ENCODE measurements at places on chromosomes 7 and 10.
A peak's percentile ranks its signal among the peaks of the same experiment; 100 is the strongest.

DNA sequence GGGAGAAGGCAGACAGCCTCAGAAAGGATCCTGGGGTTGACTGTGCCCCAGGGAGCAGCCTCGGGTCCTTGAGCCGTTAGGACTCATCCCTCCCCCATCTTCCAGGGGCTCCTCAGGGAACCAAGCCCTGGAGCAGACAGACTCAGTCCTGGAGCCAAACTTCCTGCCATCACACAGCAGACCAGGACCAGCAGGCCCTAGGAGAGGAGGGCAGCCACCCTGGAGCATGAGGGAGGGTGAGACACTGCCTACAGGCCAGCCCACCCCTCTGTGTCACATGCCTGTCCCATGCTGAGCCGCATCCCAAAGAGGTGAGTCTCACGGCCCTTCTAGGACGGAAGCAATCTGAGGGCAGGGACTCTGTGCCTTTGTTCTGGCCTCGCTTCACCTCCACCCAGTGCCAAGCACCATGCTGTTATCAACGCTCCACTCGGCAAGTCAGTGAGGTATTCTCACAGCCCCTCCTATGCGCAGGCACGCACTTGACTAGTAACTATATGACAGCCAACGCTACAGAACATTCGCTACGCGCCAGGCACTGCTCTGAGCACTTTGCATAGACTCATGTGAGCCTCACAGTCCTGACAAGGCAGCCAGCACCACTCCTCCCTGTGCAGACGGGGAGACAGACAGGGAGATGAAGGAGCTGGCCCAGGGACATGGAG, 19.1 kb downstream of the MAD1L1 start:
- DNase-seq = no peak

DNA sequence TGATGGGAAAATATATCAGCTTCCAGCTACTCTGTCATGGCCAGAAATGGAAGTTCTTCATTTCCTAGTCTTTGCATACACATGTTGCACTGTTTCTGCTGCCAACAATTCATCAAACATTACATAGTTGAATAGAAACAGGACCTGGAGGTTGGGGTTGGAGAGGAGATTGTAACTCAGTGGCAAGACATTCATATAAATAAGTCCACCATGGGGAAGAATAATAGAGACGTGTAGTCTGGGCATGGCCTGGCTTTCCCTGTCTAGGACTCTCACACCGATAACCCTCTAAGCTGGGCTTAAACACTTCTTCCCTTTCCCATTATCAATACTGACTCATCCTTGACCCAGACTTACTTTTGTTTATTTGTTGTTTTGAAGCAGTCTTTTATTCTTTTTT, 155.7 kb downstream of the PLPP4 start:
- no peak for DNase-seq

DNA sequence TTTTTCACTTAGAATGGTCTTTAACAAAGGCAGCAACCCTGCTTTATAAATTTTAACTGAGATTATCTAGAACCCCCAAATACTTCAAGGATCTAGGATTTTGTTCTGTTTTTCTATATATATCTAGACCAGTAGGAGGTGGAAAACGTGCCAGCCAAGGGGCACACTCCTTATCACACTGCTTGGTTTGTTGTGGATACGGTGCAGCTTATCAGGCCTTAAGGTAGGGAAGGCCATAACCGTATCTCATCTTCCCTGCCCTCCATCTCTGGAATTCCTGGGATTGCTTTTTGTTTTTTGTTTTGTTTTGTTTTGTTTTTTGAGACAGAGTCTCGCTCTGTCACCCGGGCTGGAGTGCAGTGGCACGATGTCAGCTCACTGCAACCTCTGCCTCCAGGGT, 75.4 kb downstream of the MPLKIP start:
- no peak for DNase-seq

DNA sequence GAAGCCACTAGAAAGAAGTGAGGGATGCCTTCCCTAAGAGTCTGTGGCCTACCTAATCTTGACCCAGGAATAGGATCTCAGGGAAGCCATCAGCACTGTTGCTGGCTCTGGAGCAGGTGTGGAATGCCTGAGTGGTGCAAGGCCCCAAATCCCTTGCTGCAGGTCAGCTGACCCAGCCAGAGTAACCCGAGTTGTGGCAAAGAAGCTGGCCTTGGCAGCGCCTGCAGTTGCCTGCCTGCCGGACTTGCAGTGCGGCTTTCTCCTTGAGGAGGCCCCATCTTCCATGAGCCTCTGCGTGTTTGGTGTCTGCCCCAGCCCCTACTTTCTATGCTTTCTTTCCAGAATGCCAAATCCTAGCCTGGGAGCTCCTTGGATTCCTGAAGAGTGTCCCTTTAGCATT, 5.8 kb downstream of the KIAA1217 start:
- no peak for DNase-seq

DNA sequence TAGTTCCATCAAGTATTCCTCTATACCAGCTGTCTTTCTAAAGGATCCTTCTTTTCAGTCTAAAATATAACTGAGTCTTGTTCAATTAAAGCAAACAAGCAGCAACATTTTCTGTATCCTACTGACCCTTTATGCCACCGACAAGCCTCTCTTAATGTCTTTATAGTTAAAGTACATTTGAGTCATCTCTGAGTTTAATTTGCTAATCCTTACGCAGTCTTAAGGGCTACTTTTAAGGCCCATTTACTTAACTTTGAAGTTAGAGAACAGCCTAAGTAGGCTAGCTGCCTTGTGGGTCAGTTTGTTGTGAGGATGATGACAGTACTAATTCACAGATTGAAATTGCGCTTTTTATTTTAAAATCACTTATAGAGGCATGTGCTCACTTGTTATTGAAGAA, 265.5 kb upstream of the FERD3L start:
- DNase-seq = no peak

GRCh38 chr10:110706690-110707098, 62.6 kb downstream of the RBM20 start:
- no peak for DNase-seq

GRCh38 chr7:6346581-6346980, 74.2 kb upstream of the CYTH3 start:
- no peak for DNase-seq

DNA sequence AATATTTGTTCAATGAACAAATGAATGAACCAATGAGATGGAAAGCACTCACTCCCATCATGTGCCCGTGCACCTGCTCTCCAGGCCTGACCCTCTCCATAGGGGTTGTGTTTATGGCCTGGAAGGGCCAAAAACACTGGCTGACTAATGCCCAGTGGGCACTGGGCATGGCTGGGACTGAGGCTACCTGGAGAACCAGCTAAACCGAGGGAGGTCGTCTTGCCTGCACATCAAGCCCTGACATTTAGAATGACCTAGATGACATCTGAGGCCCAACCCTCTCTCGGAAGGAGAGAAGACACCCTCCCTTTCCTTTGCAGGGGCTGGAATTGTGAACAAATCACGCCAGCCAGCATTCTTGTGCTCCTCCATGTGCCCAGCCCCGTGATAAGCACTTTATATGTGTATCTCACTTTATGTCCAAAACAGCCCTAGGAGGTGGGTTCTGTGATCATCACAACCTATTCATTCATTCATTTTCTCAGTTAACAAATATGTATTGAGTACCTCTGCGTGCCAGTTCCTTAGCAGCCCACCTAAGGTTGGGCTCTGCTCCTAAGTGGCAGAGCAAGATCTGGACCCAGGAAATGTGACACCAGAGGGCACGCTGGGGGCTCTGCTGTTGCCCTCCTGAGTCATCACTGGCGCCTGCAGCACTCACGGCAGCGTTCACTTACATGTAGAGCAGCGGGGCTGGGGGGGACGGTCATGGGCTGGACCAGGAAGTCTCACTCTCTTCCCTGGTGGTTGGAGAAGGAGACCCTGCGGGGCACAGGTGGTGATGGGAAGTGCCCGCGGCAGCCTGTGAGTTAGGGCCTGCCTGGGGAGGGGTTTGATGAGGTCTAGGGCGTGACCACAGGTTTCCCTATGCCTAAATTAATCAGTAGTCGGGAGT, 52.0 kb downstream of the TSPAN15 start:
- DNase-seq = no peak

- no peak for DNase-seq
These were observed 482.5 kb upstream of the AUTS2 start for GRCh38 chr7:69115788-69116187.

DNA sequence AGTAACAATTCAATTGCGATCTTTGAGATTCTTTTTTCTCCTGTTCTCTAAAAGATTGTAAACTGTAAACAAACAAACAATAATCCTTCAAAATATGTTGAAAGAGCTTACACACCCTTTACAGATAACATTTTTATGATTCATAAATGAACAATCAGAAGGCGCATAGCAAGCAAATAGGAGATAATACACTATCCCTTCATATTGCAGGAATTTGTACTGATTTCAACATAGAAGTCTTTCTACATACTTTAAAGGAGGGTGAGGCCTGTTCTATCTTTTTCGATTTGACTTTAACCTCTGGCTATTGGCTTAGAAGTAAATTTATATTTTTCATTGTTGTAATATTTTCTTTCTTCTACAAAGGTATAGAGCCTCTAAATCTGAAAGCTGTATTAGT, 57.2 kb downstream of the TFEC start:
- no peak for DNase-seq

DNA sequence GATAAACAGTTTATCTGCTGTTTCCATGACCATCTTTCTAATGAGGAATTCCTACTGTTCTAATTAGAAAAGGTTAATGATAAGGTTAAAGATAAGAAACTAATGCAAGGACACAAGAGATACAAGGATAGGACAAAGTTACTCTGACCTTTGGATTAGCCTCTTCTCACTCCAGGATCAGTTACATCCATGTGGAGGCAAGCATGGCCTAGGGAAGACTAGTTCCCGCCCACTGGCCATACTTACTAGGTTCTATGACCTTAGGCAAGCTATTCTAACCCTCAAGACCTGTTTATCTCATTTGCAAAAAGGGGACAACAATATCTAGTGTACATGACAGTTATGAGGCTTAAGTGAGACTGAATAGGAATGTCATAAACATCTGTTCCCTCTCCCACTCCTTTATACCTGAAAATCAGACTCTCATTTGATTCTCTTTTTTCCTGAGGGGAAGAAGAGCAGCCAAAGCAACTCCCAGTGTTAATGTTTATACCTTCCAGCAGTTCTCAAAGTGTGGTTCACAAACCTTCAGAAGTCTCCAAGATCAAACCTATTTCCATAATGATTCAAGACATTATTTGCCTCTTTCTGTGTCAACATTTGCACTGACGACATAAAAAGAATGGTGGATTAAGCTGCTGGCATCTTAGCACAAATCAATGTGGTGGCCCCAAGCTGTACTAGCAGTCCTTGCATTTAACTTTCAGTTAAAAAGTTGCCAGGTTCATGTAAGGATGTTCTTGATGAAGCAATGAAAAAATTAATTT, 72.0 kb downstream of the SRPK2 start:
- no peak for DNase-seq

DNA sequence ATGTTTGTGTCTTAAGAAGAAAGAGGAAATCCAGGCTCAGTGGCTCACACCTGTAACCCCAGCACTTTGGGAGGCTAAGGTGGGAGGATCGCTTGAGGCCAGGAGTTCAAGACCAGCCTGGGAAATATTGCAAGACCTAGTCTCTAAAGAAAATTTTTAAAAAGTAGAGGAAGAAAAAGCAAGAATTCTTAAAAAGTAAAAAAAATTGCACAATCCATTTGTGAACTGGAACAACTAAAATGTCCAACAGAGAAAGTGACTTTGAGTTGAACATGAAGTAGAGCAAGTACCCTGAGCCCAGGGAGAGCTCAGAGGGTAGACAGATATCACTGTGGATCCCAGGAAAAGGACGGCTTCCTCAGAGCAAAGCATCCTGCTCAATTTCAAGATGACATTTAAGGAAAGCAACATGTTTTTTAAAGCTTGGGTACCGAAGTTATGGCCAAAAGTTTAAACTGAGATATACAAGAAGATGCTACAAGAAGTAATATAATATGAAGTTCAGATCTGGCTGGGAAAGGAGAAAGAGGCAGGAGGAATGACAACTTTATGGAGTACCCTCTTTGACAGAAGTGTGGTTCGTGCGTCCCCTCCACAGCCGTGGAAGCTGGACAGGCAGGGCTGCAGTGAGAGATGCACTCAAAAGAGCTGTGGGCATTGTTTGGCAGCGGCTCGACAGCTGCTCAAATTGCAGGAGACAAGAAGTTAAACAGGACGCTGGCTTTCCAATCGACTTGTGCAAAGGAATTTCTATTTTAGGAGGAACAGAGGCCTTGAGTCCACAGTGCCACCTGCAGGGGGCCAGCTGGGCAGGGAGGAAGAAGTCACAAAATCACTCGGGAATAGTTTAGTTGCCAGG, 201.3 kb downstream of the JCAD start:
- no peak for DNase-seq

- no peak for DNase-seq
These were observed 11.8 kb downstream of the TOMM7 start for GRCh38 chr7:22810843-22811242.

DNA sequence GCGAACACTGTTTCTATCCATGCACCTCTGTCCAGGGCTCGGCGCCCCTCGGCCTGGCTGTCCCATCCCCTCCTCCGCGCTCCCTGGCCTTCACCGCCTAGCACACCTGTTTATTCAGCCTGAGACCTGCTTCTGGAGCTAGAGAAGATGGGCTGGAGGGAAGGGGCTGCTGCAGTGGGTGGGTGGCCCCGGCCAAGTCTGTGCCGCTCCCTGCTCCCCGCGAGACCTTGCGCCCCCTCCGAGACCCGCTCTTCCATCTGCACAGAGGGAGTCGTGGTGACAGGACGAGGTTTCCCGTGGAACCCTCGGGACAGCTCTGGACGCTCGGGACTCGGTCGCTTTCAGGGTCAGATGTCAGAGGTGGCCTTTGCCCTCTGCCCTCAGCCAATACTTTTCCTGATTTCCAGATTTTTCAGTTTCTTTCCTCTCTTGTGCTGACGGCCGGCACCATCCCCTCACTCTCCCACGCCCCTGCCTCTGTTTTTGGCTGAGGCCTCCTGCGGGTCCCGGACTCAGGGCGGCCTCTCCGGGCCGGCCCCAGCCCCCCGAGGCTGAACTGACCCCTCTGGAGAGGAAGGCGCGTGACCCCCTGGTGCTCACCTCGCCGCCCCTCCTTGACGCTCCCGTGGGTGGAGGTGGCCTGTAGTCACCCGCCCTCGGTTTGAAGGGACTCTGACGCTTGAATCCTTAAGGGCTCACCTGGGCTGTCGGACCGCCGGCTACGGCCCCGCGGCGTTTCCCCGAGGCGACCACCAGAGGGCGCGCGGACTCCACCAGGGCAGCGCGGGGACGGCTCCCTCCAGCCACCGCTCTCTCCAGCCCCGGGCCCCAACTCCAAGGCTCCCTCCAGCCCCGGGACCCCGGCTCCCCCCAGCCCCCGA, 15.6 kb downstream of the SHH start:
- peak; percentile 21 for DNase-seq

DNA sequence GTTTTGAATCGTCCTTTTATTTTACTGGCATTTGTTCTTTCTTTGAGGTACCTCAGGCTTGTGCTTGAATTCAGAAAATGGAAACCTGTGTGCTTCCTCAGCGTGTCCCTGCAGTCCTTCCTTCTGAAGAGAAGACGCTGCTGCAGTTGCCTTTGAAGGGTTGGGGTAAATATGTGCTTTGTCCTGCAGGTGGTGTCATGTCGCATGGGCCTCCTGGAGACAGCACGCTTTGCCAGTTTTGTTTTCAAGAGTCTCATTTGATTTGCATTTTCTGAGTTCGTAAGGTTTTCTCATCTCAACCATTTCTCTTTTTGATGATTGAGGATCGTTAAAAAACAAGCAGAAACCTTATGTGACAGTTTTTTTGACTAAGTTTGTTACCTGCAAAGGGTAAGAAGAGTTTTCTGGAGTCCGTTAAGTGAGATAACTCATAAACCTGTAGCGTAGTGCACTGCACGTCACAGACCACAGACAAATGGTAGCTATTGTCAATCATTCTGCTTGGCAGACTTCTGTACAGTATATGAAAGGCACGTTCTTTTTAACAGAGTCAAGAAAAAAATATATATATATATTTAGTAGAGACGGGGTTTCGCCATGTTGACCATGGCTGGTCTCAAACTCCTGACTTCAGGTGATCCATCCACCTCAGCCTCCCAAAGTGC, 57.0 kb downstream of the CDC123 start:
- no peak for DNase-seq

- DNase-seq = no peak
These were observed 35.0 kb upstream of the USP6NL start for GRCh38 chr10:11646450-11646849.

Data from AML-193 (cell line).